ENCODE measurements at places on chromosomes 3 and 15. TPM values are rescaled to one million over a fixed set of nuclear protein-coding genes. Genes with fewer than 3 reads are reported as not detected.
A peak's percentile ranks its signal among the peaks of the same experiment; 100 is the strongest.

GRCh38 chr3:15781131-15781530, 16.6 kb downstream of the ANKRD28 start:
- DNase-seq = no peak

DNA sequence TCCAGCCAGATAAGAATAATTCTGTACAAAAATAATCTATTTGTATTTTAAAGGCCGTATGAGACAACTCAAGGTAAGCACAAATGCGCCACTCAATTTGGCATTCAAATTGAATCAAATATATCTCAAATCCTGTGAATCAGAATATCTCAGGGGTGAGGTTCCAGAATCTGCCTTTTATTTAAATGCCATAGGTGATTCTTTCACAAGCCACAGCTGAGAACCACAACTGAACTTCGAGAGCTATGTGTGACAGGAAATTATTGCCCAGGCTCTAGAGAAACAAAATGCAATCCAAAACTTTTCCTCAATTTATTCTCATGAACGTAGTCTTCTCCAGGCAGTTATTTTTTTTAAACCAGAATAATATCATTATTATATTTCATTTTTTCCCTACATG, 11.9 kb downstream of the ATP8B4 start:
- DNase-seq = no peak

- DNase-seq = no peak
These were observed 222.3 kb downstream of the ZMAT3 start for GRCh38 chr3:178849199-178849910.

CIB2 gene
- 151 TPM for polyA plus RNA-seq

CHRM5 gene
- 0.48 TPM for polyA plus RNA-seq

DNA sequence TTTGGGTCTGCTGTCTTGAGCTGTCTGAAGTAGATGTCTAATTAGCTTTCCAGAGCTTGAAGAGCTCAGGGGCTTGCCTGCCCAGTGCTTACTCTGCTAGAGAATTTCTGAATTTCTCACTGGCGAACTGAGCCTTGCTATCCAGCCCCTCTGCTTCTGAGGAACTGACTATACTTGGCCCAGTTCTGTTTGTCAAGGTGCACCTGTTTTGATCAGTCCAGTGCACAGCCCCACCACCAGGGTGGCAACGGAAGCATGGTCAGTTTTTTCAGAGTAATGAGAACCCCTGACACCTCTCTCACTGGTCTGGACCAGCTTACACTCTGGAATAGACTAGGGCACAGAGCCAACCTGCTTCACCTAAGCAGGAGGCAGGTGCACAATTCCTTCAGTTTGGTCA, 25.2 kb downstream of the ITGB5 start:
- DNase-seq = no peak

DNA sequence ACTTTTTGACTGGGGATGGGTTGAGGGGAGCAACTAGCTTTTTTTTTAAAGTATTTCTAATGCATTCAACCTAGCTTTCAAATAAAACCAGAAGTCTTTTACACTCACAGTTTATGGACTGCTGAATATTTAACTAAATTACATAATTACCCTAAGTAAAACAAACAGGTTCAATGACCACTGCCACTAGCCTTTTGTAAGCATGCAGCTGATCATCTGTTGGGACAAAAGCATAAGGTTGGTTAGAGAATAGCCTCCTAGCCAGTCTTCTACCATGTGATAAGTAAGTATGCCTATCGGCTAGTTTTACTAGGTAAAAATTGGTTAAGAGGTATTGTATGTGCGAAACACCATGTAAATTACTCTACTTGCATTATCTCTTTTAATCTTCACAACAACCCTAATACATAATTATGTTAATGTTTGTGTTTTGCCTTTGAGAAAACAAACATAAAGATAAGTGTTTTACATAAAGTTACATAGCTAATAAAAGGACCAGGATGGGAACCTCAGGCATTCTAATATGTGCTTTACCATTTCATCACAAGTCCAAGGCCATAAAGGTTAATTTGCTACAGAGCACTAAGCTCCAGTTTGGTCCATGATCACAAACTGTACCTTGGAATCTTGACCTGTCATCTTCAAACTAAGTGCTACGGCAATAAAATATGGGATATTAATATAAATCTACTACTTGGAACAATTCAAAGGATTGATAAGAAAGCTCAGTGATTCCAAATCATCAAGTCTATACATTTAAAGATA, 13.2 kb downstream of the PFN2 start:
- DNase-seq = peak; percentile 78

HIGD2B gene
- not detected for polyA plus RNA-seq

- no peak for DNase-seq
These were observed 14.7 kb downstream of the FSIP1 start for GRCh38 chr15:39767921-39768320.

GRCh38 chr3:76161856-76162255, 376.5 kb upstream of the ZNF717 start:
- DNase-seq = no peak

DNA sequence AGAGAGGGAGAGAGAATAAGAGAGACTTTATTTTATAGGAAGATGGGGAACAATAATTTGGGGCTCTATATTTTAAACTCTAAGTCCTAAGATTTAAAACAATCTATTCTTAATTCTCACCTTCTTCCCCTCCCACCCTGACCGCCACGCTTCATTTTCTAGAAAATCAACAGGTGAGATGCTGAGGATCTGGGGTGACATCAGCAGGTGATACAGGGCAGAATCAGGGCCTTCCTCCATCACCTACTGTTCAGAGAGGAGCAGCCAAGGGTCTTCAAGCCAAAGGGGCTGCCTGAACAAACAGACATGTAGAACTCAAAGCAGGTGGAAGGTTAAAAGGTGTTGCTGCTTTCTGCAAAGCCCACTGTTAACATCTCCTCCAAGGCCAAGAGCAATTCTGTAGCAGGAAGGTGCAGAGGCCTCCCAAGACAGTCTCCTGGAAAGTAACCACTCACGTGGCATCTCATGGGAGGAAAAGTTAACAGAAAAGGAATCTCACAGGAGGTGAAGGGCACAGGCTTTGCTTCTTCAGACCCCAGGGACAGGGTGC, 183.6 kb upstream of the TLE3 start:
- no peak for DNase-seq

CATSPER2 gene
- 55.3 TPM for polyA plus RNA-seq

DNA sequence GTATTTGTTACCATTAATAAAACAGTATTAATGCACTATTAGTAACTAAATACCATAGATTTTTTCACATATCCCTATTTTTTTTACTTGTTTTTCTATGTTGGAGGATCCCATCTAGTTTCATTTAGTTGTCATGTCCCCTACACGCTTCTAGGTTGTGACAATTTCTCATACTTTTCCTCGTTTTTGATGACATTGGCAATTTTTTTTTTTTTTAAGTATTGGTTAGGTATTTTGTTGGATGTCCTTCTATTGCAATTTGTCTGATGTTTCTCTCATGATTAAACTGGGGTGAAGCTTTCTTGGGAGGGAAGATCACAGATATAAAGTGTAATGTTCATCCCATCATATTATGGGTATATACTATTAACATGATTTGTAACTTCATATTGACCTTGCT, 409.1 kb upstream of the CNTN6 start:
- no peak for DNase-seq

- no peak for DNase-seq
These were observed 6.5 kb upstream of the CPEB1 start for GRCh38 chr15:82653483-82654168.

FURIN gene
- polyA plus RNA-seq = 91.6 TPM

DNA sequence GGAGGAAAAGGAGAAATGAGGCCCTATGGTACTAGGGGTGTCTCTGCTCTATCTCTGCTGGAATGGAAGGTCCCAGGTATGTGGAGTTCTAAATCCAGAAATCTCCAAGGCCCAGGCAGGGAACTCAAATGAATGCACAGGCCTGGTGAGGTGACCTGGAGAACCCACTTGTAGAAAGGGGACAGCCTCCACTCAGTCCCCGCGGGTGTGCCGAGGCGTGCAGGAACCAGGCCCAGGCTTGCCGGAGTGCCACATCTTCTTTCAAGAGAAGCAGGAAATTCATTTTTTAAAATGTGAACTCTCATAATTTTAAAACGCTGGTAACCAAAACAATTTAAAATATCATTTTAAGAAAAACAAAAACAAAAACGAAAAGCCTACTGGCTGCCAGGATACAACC, 32.2 kb upstream of the ADCY5 start:
- no peak for DNase-seq

GRCh38 chr3:191255156-191255555, 56.1 kb downstream of the OSTN start:
- no peak for DNase-seq

- peak; percentile 22 for DNase-seq
These were observed 43.1 kb upstream of the HES1 start for GRCh38 chr3:194092881-194093301.

SPATA12 gene
- polyA plus RNA-seq = not detected

WDR93 gene
- 0.30 TPM for polyA plus RNA-seq

GRCh38 chr3:188046561-188047211, 107.3 kb upstream of the LPP start:
- DNase-seq = no peak

FRMD5 gene
- 1.7 TPM for polyA plus RNA-seq

MCTP2 gene
- 18.7 TPM for polyA plus RNA-seq

DNA sequence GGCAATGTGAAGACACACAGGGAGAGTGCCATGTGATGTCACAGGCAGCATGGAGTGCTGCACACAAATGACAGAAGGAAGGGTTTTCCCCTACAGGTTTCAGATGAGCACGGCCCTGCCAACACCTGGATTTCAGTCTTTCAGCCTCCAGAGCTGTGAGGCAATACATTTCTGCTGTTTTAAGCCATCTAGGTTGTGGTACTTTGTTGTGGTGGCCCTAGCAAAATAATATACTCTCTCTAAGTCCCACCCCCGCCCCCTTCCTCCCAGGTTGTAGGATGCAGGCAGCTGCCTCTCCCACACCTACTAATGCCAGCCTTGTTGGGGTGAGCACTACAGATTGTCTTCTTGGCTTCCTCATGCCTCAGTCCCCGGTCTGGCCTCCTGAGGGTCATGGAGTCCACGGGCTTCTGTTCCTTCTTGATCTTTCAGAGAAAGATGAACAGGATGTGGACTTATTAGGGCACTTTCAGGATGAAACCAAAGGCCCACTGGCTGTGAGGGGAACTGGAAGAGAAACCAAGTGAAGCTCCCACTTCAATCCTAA, 180.0 kb downstream of the CD47 start:
- no peak for DNase-seq

- no peak for DNase-seq
These were observed 155.2 kb upstream of the UBE2E1 start for GRCh38 chr3:23650371-23651140.

Data from large intestine (tissue), 12 donors.